ENCODE measurements at places on chromosomes 12 and 14. TPM values are rescaled to one million over a fixed set of nuclear protein-coding genes. Genes with fewer than 3 reads are reported as not detected.

The AQP6 gene
- not detected for polyA plus RNA-seq

The TEX52 gene
- not detected for polyA plus RNA-seq

The GNB3 gene
- polyA plus RNA-seq = 18.8 TPM

The MYF5 gene
- not detected for polyA plus RNA-seq

The RIPK3 gene
- not detected for polyA plus RNA-seq

The DLK1 gene
- polyA plus RNA-seq = 14.8 TPM

The COA8 gene
- 169 TPM for polyA plus RNA-seq

The RHEBL1 gene
- polyA plus RNA-seq = not detected

The COX8C gene
- polyA plus RNA-seq = not detected

The P2RX7 gene
- not detected for polyA plus RNA-seq

The PIK3C2G gene
- polyA plus RNA-seq = not detected

The ERBB3 gene
- 0.78 TPM for polyA plus RNA-seq

The PAH gene
- not detected for polyA plus RNA-seq

The BDKRB1 gene
- not detected for polyA plus RNA-seq

The CD27 gene
- polyA plus RNA-seq = not detected

The ACSM4 gene
- polyA plus RNA-seq = not detected

The NKX2-1 gene
- 1.5 TPM for polyA plus RNA-seq

The PTGDR gene
- 0.10 TPM for polyA plus RNA-seq

The GOLGA3 gene
- 20.2 TPM for polyA plus RNA-seq

The OTUB2 gene
- 2.8 TPM for polyA plus RNA-seq

The ELK3 gene
- not detected for polyA plus RNA-seq

The TRHDE gene
- polyA plus RNA-seq = 20.6 TPM

The CCDC184 gene
- polyA plus RNA-seq = 40.2 TPM

The ZDHHC22 gene
- polyA plus RNA-seq = 5.1 TPM

The KCNH5 gene
- 0.68 TPM for polyA plus RNA-seq

The ETNK1 gene
- polyA plus RNA-seq = 78.5 TPM

The BCL2L14 gene
- not detected for polyA plus RNA-seq

The KRT79 gene
- polyA plus RNA-seq = not detected

All from neural cell (in vitro differentiated cells).